Cortex of kidney (tissue), 1 donor: ENCODE measurements at places on chromosomes 1 and 21.

GRCh38 chr1:202158810-202159533 is 1.4 kb downstream of the PTPN7 start:
- no peak for DNase-seq

GRCh38 chr1:204723131-204723787 is 37.7 kb upstream of the LRRN2 start:
- DNase-seq: no peak

GRCh38 chr1:181087400-181087901 is 1.0 kb upstream of the IER5 start:
- DNase-seq: no peak

DNA sequence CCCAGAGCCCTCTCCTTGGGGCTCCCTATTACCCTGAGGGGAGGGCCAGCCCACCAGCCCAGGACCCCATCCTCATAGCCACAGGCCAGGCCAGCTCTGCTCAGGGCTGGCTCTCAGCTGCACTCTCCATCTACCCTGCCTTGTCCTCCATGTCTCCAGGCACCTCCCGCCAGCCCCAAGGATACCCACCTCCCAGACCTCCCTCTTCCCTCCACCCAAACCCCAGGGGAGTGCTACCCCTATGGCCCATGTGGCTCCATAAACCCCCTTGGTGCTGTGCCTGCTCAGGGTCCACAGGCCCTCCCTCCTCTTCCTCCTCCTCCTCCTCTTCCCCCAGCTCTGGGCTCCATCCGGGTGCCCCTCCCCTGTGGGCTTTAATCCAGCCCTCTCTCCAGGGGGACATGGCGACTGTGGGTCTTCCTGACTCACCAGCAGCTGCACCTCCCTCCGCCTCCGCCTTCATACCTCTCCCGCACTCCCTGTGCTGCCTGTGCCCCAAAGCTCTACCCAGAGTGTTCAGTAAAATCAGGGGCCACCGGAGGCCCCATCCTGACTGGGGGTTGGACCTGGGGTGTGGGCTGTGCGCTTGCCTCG is 9.1 kb downstream of the YBEY start:
- DNase-seq: no peak

DNA sequence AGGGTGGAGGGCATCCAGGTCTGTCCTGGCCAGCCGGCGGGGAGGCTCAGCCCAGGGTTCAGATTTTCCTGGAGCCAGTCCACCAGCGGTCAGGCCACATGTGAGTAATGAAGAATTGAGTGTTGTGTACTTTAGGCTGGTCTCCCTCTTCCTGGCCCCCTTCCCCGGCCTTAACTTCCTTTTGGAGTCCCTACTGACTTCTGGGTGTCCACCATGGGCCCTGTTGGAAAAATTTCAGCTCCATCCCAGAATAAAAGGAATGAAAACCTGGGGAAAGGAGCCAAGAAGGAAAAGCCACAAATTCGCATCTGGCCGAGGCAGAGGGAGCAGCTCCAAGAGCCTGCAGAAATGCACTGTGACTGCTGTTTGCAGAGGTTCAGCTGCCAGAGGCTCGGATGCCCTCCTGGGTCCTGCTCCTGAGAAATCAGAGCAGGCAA is 35.5 kb upstream of the HHAT start:
- no peak for DNase-seq

DNA sequence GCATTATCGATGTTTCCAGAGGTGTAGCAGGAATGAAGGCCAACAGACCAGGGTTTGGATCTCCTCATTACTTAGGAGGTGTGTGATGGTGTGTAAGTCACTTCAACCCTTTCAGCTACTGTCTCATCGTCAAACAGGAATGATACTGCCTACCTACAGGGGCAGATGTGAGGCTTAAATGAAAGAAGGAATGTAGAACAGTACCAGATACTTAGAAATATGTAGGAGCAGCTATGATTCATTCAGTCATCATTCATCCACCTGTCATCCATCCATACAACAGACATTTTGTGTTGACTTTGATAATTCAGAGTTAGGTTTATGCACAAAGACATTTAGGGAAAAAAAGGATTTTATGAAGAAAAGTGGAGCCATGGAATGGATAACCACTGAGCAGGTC is 486.9 kb upstream of the DAB1 start:
- DNase-seq: no peak

- no peak for DNase-seq
These were observed 1.1 kb downstream of the NMNAT2 start for GRCh38 chr1:183416850-183417771.
